ENCODE measurements at places on chromosomes 12 and 14.
A peak's percentile ranks its signal among the peaks of the same experiment; 100 is the strongest.

GRCh38 chr12:127516467-127516866 is 750.5 kb upstream of the TMEM132C start:
- DNase-seq, result no peak

- DNase-seq, result no peak
These were observed 8.1 kb upstream of the RIC8B start for GRCh38 chr12:106766393-106766826.

DNA sequence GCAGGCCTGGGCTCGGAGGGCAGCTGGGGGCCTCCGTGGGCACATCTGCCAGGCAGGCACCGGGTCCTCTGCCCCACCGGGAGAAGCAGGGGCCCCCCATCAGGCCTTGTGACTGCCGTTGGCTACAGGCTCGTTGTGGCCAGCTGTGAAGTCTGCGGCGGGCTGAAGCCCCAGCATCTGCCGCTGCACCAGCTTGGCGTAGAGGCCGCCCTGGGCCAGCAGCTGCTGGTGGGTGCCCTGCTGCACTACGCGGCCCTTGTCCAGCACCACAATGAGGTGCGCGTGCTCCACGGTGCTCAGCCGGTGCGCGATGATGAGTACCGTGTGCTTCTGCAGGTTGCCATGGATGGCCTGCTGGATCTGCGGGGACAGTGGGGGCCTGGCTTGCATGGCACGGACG is 33.9 kb upstream of the VPS37B start:
- DNase-seq, result no peak

DNA sequence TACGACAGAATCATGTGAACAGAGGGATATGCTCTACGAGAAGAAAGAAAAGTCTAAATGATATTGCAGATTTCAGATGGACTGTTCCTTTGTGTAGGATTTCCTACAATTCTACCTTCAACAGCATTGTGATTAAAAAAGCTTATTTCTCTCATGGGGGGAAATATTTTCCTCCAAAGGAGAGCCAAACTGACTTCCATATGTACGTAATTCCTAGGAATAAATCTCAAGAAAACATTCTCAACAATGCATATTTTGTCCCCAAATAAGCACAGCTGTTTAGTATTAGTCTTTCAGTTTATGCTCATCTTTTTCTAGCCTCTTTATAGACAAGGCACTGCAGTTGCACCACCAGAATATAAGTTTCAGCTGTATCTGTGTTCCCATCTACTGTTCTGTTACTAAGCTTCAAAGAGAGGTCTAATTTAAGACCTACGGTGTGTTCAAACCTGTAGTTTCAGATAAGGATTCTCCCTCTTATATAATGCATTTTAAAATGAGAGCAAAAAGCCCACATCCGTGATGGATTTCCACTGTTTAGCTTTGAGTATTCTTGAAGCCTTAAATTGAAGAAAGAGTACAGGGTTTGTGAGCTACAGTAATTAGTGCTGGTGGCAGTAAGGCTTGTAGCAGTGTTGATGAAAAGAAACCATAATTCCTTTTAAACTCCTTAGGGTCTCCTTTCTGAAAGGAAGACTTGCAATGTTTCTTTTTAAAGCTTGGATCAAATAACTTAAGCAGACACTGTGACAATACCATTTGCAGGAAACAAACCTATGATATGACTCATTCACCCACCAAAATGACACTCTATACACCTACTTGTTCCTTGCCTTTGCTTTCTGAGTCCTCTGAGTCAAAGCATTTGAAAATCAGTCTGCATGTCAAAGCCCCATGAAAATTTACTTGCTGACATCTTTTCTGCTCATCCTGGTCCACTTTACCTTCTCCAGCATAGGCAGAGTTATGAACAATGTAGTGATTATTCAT is 754.1 kb downstream of the NOVA1 start:
- DNase-seq, result no peak

- no peak for DNase-seq
These were observed 14.0 kb downstream of the LRTM2 start for GRCh38 chr12:1834186-1834925.

DNA sequence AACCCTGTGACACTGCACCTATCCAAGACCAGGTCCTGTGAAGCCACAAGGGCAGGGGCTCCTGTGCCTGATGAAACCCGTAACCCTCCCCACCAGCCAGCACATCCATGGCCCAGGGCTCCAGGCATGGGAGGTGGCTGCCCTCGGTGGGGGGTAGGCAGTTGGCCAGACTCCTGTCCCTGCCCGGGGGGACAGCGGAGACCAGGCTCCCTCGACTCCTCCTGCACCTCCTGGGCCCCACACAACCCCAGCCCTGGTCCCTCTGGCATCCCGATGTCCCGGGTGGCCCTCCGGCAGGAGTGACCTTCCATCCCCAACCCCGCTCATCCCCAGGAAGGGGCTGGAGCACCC is 11.4 kb downstream of the AKT1 start:
- DNase-seq, result no peak

DNA sequence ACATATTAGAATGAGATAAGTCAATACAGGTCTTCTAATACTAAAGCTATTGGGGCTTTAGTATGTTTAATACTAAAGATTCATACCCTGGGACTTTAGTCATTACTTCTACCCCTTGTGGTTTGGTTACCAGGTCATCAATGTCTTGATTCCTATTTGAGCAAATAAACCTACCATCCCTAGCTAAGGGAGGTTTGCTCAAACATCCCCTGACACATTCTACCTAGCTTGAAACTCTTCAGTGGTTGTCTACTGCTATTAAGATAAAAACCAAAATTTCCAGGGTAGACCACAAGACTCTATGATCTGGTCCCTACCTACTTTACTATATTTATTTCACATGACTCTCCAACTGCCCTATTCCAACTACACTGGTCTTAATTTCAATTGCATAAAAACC is 7.3 kb upstream of the C2CD5 start:
- DNase-seq, result no peak

- DNase-seq, result no peak
These were observed 24.7 kb downstream of the SYNE2 start for GRCh38 chr14:63877550-63877939.

GRCh38 chr14:53841109-53842099 is 115.2 kb downstream of the BMP4 start:
- DNase-seq, result no peak

DNA sequence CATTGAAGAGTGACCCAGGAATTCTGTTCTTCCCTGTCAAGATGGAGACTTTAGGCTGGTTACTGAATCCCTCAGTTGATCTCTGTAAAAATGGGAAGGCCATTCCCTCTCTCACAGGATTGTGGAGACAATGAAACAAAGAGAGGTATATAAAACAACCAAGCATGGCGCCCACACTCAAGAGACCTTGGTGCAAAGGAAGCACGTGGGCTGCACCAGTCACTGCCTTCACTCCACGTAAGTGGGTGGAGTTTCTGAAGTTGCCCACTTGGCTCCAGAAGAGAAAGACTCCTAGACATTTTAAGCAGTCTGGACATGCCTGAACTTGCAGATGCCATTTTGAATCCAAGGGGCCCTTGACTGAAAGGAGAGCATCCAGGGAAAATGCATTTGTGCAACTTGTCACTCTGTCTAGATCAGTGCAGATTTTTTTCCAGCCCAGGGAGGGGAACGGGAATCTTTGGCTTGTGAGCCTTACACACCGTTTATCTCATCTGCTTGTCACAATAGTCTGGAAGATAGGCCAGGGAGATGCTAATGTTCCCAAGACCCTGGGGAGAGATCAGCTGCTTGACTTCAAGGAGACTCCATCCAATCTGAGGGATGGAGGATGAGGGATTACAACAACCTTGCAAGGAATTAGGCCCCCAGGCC is 96.9 kb upstream of the TBX3 start:
- no peak for DNase-seq

DNA sequence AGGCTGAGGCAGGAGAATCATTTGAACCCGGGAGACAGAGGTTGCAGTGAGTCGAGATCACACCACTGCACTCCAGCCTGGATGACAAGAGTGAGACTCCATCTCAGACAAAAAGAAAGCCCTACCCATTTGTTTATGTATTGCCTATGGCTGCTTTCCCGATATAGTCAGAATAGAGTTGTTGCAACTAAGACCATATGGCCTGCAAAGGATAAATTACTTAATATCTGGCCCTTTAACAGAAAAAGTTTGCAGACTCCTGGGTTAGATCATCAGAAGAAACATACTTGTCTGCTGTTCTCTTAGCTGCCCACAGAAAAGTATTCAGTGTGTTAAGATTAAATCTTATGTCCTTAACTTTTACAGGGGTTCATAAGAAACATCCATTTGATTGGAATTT is 122.4 kb upstream of the VASH1 start:
- DNase-seq, result no peak

- DNase-seq, result no peak
These were observed 161.6 kb upstream of the HIF1A start for GRCh38 chr14:61533513-61534255.

GRCh38 chr12:587132-588023 is 75.9 kb downstream of the NINJ2 start:
- no peak for DNase-seq

- DNase-seq, result no peak
These were observed 263.9 kb downstream of the KTN1 start for GRCh38 chr14:55843718-55844403.

- no peak for DNase-seq
These were observed 307.2 kb upstream of the SFSWAP start for GRCh38 chr12:131403676-131404075.

GRCh38 chr12:43132291-43132690 is 419.7 kb downstream of the ADAMTS20 start:
- DNase-seq, result no peak

- DNase-seq, result no peak
These were observed 491.8 kb downstream of the PCNX1 start for GRCh38 chr14:71399057-71399487.

DNA sequence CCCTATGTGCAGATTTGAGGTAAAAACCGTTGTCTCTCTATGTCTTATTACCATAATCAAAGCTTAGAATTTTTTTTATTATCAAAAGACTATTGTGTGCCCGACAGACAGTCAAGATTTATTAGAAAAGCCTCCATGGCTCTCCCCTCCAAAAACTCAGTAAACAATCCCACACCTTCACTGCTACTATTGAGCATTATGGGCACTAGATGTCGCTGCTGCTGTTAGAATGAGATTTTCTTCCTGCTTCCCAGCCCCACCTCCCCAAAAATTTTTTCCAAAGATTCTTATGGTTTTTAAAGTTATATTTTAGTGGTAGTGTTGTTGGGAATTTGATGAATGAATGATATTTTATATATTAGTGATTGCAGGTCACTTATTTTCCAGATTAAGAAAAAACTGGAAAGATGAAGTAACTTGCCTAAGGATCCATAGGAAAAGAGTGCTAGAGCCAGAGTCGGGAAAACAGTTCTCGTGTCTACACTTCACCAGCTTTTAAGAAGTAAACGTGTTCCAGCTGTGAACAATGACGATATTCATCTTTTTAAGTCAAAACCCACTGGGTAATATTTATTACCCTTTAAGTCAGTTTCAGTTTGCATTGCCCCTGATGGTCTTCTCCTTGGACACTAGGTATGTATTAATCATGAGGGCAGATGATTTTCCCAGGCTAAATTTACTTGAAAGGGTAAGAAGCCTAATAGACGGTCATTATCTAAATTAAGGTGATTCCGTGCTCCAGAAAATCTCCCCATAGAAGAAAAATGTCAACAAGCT is 12.2 kb upstream of the FOXG1 start:
- DNase-seq, result no peak

DNA sequence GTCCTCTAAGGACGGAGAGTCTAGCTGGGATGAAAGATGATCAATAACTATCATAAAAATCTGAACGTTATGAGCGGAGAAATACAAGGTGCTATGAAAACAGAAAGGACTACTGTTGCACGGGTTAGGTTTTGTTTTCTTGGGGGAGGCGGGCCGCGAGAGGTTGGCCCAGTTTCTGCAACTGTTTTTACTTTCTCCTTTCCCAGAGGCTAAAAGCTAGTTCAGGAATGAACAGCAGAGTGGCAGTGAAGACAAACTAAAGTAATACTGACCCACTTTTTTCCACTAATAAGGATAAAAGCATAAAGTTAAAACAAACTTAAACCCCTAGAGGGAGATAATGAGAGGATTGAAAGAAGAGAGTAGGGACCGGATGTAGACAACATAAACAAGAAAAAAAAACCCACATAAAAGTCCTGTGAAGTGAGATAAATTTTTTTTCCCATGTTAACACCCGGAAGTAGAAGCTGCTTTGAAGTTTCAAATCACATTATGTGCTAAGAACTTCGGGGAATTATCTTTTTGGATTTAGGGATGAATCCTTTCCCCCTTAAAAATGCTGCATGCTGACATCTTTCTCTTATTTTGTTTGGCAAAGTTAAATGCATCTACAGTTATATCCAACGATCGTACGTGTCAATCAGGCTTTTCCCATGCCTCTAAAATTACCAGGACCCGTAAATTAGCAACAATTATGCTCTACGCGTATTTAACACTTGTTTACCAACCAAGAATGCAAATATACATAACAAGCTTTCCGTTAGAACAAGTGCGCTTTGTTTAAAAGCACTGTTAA is 1.0 kb upstream of the CDK17 start:
- peak; percentile 44 for DNase-seq
